A549 (cell line): ENCODE measurements at places on chromosomes 6 and 20. TPM values are rescaled to one million over a fixed set of nuclear protein-coding genes. Genes with fewer than 3 reads are reported as not detected.
A peak's percentile ranks its signal among the peaks of the same experiment; 100 is the strongest.

DNA sequence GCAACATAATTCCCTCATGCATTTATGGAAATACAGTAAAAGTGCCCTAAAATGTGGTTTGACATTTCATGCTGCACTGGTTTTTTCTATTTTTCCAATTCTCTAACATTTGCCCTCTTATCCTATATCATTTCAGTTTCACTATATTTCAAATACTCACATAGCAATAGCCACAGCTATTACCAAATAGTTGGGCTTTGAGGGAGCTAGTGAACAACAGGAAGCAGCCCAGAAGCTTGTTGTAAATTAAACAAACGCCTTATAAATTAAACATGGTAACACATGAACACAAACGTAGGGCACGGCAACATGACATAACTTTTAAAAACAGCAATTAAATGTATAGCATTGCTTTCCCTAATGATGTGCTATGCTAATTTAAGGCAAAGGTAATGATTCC is 469.0 kb downstream of the CDC5L start:
- DNase-seq, result no peak

DNA sequence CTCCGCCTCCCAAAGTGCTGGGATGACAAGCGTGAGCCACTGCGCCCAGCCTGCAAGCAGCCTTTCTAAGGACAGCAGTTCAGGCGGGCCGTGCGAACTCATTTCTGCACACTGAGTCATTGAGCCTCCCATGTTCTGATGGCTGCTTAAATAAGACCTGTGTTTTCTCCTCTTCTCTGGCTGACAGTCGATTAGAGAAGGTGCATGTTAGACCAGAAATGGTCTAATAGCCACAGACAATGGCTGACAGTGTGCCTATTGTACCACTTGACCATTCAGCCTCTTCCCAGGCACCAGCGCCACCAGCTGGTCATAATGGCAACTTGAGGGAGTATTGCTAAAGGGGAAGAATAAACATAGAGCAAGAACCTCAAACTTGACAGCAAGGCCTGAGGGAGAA is 6.2 kb downstream of the CST11 start:
- peak; percentile 62 for DNase-seq

- DNase-seq, result no peak
Measured at GRCh38 chr6:163634211-163635171, 220.0 kb downstream of the QKI start.

- no peak for DNase-seq
Measured at GRCh38 chr6:123240626-123241025, 244.6 kb downstream of the CLVS2 start.

DNA sequence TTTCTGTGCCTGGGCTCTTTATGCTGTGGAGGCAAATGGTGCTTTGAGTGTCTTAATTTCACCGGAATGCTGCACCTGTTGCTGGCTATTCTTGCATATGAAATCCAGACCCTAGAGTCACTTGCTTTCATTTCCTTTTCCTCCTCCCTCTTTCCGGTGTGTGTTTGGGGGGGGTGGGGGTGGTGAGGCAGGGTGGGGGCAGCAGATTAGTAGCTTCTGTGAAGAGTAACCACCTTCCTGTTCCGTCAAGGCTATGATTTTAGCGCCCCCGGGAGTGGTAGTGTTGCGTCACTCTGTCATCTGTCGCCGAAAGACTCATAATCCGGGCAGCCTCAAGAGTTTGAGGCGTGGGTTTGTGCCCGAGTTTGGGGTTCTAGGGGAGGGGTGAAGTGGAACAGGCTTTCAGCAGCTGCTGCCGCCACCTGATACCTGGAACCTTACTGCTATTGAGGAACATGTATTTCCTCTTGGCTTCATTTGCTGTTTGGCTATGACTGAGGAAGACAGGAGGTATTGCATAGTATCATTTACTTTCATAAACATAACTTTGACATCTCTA is 49.1 kb downstream of the UTRN start:
- no peak for DNase-seq

GLP1R gene
- polyA plus RNA-seq, result not detected in 3 replicates

FILIP1 gene
- 1.7 to 2.3 TPM (median 1.9 TPM) in 3 replicates for polyA plus RNA-seq
